Activated CD4-positive, alpha-beta T cell treated with anti-CD3 and anti-CD28 coated beads, Interleukin-2, amount 50 U/mL, for 16 hours (primary cell): ENCODE measurements at places on chromosomes 1 and 21.

DNA sequence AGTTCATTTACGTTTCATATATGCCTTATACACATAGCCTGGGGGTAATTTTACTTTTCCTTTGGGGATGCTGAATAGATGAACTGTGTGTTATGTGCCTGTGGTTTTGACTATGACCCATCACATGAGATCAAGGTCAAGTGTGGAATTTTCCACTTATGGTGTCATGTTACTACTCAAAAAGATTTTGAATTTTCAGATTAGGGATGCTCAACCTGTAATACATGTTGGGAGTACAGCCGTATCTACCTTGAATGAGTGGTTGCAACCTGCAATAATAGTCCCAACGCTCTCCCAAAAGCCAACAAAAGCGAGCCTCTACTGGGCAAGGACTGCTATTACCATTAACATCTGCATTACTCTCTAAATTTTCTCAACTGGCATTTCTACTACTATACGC, 68.5 kb upstream of the SDC3 start:
- DNase-seq = peak; percentile 6

GRCh38 chr21:29300807-29301138, 2.1 kb downstream of the BACH1 start:
- no peak for DNase-seq

DNA sequence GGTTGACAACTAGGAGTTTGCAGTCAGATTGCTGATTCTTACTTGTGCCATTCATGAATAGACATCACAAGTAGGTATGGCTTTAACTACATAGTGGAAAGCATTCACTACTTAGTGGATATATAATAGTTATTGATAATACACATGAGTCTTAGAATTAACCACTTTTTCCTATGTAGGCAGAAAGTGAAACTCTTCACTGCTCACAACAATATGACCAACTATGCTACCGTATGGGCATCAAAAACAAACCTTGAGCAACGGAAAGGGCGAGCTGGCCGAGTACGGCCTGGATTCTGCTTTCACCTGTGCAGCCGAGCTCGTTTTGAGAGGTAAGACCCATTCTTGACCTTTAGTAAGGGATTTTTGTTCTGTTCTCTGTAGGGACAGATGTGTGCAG, 38.7 kb downstream of the DHX9 start:
- peak; percentile 11 for DNase-seq

- no peak for DNase-seq
These were observed 110.3 kb downstream of the MRPL39 start for GRCh38 chr21:25496825-25497482.

DNA sequence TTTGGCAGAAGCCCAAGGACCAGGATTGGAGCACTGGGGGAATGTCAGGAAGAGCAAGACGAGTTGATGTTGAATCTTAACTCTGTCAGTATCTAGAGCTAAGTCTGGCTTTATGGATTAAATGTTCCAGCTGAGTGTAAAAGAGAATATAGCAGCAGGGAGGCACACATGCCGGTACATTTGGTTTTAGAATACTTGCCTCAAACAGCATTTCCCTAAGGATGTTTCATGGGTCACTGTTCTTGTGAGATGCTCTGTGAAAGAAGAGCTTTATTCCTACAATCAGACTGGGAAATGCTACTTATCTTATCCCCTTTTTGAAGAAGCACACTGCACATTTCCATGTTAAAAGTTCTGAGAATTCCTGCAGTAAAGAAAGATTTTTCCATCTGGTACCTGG, 440.3 kb upstream of the B3GALT2 start:
- no peak for DNase-seq
